ENCODE measurements at places on chromosomes 2 and 18. TPM values are rescaled to one million over a fixed set of nuclear protein-coding genes. Genes with fewer than 3 reads are reported as not detected.

- no peak overlapping the region for H3K4me3 ChIP-seq
- no peak for DNase-seq
- no peaks in the 10 kb centered on the region for H3K4me1 ChIP-seq
- no peak overlapping the region for H3K27ac ChIP-seq
- no peaks in the 10 kb centered on the region for H3K27me3 ChIP-seq
- no peaks in the 10 kb centered on the region for H3K36me3 ChIP-seq
These were observed 44.4 kb downstream of the FECH start for GRCh38 chr18:57542126-57542525.

GRCh38 chr2:239943991-239944631 lies 81.0 kb downstream of the NDUFA10 start:
- no peaks in the 10 kb centered on the region for H3K36me3 ChIP-seq
- H3K4me1 ChIP-seq = peaks cover 14% of the 10 kb centered on the region
- DNase-seq = no peak
- H3K27ac ChIP-seq = no peak overlapping the region
- H3K27me3 ChIP-seq = no peaks in the 10 kb centered on the region
- H3K4me3 ChIP-seq = no peak overlapping the region

GRCh38 chr2:109663721-109664120 lies 49.6 kb downstream of the SOWAHC start:
- DNase-seq = no peak
- no peaks in the 10 kb centered on the region for H3K36me3 ChIP-seq
- H3K27ac ChIP-seq = no peak overlapping the region

- no peak for DNase-seq
- no peaks in the 10 kb centered on the region for H3K27me3 ChIP-seq
These were observed 124.8 kb upstream of the B3GNT2 start for GRCh38 chr2:62071126-62071598.

GRCh38 chr18:13051950-13052349 lies 60.8 kb downstream of the CEP192 start:
- DNase-seq = peak; percentile 67
- no peak overlapping the region for H3K27ac ChIP-seq
- H3K4me3 ChIP-seq = peak overlapping the region; percentile 35
- no peaks in the 10 kb centered on the region for H3K4me1 ChIP-seq
- H3K27me3 ChIP-seq = no peaks in the 10 kb centered on the region

The UGT1A10 gene
- not detected for total RNA-seq

The GLB1L gene
- 0.86 TPM for total RNA-seq

All from CD4-positive, CD25-positive, alpha-beta regulatory T cell (primary cell).